Activated naive CD4-positive, alpha-beta T cell treated with anti-CD3 and anti-CD28 coated beads, Interleukin-2, amount 10 ng/mL, durations not matched to agents 7 days and 5 days (primary cell): ENCODE measurements at places on chromosomes 7 and 10.

DNA sequence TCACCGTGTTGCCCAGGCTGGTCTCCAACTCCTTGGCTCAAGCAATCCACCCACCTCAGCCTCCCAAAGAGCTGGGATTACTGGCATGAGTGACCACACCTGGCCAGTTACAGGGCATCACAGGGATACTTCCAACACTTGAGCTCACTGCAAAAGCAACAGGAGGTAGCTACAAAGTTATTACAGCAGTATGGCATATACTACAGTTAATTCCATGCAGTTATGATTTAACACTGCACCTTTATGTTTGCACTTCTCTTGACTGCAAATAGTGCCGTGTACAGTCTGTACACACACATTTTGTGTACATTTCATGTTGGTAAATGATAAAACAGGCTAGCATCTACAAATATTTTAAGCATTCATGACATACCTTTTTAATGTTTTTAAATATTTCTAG is 21.3 kb downstream of the SRPK2 start:
- peaks cover 9% of the 10 kb centered on the region for H3K4me1 ChIP-seq
- H3K4me3 ChIP-seq: no peak overlapping the region
- no peaks in the 10 kb centered on the region for H3K27me3 ChIP-seq
- peaks cover 16% of the 10 kb centered on the region for H3K36me3 ChIP-seq
- no peak for DNase-seq

GRCh38 chr10:24901686-24902399 is 50.6 kb downstream of the PRTFDC1 start:
- H3K4me3 ChIP-seq: no peak overlapping the region
- H3K36me3 ChIP-seq: peaks cover 8% of the 10 kb centered on the region
- DNase-seq: no peak
- H3K27me3 ChIP-seq: no peaks in the 10 kb centered on the region
- no peak overlapping the region for H3K27ac ChIP-seq

- H3K27me3 ChIP-seq: no peaks in the 10 kb centered on the region
- peaks cover 26% of the 10 kb centered on the region for H3K4me1 ChIP-seq
- no peak overlapping the region for H3K27ac ChIP-seq
- DNase-seq: no peak
- peaks cover 17% of the 10 kb centered on the region for H3K36me3 ChIP-seq
Observed at GRCh38 chr7:43723007-43723341, 6.3 kb downstream of the COA1 start.

DNA sequence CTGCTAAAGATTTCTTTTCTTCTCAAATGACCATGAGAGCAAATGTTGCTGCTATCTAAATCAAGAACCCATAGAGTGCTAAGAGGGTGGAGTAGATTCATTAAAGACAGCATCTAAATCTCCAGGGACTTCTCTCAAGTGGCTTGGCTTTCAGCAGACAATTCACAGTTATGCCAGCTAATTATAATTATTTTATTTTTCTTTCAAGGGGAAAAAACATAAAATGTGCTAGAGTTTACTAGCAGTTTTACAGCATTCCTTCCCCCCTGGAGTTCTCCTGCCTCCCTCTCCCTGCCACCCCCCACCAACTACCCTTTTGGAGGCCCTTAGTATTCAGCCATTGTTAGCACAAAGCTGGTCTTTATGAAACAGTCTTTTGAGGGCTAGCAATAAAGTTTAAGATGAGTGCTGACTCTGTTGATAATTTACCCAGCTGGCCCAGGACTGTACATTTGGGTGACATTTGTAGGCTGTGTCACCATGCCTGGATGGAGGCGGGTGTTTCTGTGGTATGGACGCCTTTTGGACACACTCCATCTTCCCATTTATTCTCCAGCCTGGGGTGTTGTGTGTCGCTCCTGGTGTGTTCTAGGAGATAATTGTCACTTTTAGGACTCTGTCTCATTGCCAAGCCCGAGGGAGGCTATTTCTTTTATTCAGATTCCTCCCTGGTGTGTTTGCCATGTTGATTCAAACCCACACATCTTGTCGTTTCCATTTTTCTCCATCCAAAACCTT is 160.2 kb downstream of the CREB5 start:
- H3K4me1 ChIP-seq: no peaks in the 10 kb centered on the region
- H3K27me3 ChIP-seq: no peaks in the 10 kb centered on the region
- H3K27ac ChIP-seq: no peak overlapping the region
- no peak for DNase-seq
- no peaks in the 10 kb centered on the region for H3K36me3 ChIP-seq
- H3K4me3 ChIP-seq: no peak overlapping the region

- H3K27ac ChIP-seq: no peak overlapping the region
- no peaks in the 10 kb centered on the region for H3K27me3 ChIP-seq
- H3K4me1 ChIP-seq: no peaks in the 10 kb centered on the region
- peaks cover 63% of the 10 kb centered on the region for H3K36me3 ChIP-seq
Observed at GRCh38 chr10:5930272-5930671, 40.2 kb downstream of the FBH1 start.

- no peak for DNase-seq
- H3K4me1 ChIP-seq: no peaks in the 10 kb centered on the region
- H3K4me3 ChIP-seq: no peak overlapping the region
- peaks cover 9% of the 10 kb centered on the region for H3K27me3 ChIP-seq
Observed at GRCh38 chr10:45035673-45036072, 35.0 kb downstream of the ZNF22 start.

GRCh38 chr7:18004372-18004771 is 23.3 kb downstream of the PRPS1L1 start:
- H3K4me3 ChIP-seq: no peak overlapping the region
- DNase-seq: no peak
- no peaks in the 10 kb centered on the region for H3K27me3 ChIP-seq
- no peaks in the 10 kb centered on the region for H3K4me1 ChIP-seq
- H3K36me3 ChIP-seq: no peaks in the 10 kb centered on the region
- no peak overlapping the region for H3K27ac ChIP-seq

- no peak overlapping the region for H3K4me3 ChIP-seq
- no peaks in the 10 kb centered on the region for H3K27me3 ChIP-seq
- H3K4me1 ChIP-seq: no peaks in the 10 kb centered on the region
- H3K27ac ChIP-seq: no peak overlapping the region
- no peaks in the 10 kb centered on the region for H3K36me3 ChIP-seq
Observed at GRCh38 chr7:10355816-10356215, 617.9 kb upstream of the PHF14 start.

- H3K27ac ChIP-seq: no peak overlapping the region
- peaks cover 2% of the 10 kb centered on the region for H3K4me1 ChIP-seq
- no peaks in the 10 kb centered on the region for H3K36me3 ChIP-seq
- H3K4me3 ChIP-seq: no peak overlapping the region
- peaks cover 5% of the 10 kb centered on the region for H3K27me3 ChIP-seq
Observed at GRCh38 chr7:50867034-50867356, 84.3 kb upstream of the GRB10 start.

DNA sequence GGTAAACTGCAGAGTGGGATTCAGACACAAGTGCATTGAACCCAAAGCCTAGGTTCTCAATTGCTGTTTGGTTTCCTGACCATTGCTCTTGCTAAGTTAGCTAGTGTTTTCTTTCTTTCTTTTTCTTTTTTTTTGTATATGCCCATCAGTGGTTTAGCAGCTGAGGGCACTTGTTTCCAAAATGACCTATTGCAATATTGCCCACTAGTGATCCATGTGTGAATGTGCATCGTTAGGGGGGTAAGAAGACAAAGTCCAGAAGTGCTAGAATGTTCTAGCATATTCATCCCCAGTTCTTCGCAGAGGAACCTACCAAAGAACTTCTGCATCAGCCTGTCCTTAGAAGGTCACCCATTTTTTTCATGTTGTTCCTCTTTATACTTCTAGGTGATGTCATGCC is 252.8 kb upstream of the GPR26 start:
- no peaks in the 10 kb centered on the region for H3K36me3 ChIP-seq
- no peak overlapping the region for H3K4me3 ChIP-seq
- H3K27me3 ChIP-seq: no peaks in the 10 kb centered on the region
- no peak for DNase-seq

- H3K36me3 ChIP-seq: no peaks in the 10 kb centered on the region
- H3K4me1 ChIP-seq: no peaks in the 10 kb centered on the region
- H3K27ac ChIP-seq: no peak overlapping the region
- no peak for DNase-seq
- no peaks in the 10 kb centered on the region for H3K27me3 ChIP-seq
- H3K4me3 ChIP-seq: no peak overlapping the region
Observed at GRCh38 chr10:117277675-117278074, 36.8 kb downstream of the SLC18A2 start.

- H3K36me3 ChIP-seq: no peaks in the 10 kb centered on the region
- no peak overlapping the region for H3K4me3 ChIP-seq
- H3K27me3 ChIP-seq: peaks cover 14% of the 10 kb centered on the region
- no peaks in the 10 kb centered on the region for H3K4me1 ChIP-seq
- DNase-seq: no peak
- no peak overlapping the region for H3K27ac ChIP-seq
Observed at GRCh38 chr10:114642729-114643128, 15.3 kb downstream of the ABLIM1 start.

DNA sequence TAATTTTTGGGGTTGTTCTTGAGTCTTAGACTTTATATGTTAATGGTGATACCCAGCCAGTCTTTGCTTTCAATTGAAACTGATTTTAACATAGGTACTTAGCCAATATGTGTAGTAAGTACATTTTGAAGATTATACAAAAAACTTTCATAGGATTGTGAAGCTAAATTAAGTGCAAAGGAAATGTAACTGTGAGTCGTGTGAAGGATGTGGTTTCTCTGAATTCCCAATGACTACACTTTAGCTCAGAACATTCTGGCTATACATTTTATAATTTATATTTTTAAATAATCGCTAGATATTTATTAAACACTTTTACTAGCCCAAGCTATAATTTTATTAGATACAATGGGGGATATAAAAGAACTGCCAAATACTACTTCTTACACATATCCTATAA is 359.3 kb downstream of the PCLO start:
- H3K27ac ChIP-seq: no peak overlapping the region
- H3K27me3 ChIP-seq: no peaks in the 10 kb centered on the region
- H3K4me1 ChIP-seq: no peaks in the 10 kb centered on the region
- H3K36me3 ChIP-seq: no peaks in the 10 kb centered on the region

GRCh38 chr10:110764378-110764777 is 107.3 kb upstream of the PDCD4 start:
- no peak overlapping the region for H3K4me3 ChIP-seq
- no peaks in the 10 kb centered on the region for H3K36me3 ChIP-seq
- no peak overlapping the region for H3K27ac ChIP-seq
- H3K27me3 ChIP-seq: peaks cover 4% of the 10 kb centered on the region
- no peak for DNase-seq

DNA sequence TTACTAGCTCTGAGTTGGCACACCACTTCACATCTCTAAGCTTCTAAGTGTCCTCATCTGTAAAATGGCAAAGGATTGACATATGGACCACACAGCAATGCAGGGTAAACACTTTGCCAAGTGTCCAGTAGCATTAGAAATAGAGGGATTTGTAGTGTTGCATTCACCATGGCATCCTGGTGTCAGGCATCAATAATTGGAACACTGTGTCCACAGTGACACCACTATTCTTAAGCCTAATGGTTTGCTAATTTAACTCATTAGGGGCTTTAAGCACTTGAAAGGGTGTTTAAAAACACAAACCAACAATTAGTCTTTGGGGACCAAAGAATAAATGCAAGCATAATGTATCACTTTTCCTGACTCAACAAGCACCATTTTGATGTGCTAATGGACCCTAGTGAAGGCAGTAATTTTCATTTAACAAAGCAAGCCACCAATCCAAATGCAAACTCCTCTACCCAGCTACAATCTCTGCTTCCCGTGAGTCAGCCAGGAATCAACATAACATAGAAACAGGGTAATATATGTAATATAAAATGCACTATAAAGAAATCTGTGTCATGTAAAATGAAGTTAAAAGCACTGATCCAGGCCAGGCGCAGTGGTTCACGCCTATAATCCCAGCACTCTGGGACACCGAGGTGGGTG is 75.9 kb downstream of the FAM204A start:
- H3K36me3 ChIP-seq: no peaks in the 10 kb centered on the region
- H3K4me1 ChIP-seq: no peaks in the 10 kb centered on the region
- H3K4me3 ChIP-seq: no peak overlapping the region
- peaks cover 35% of the 10 kb centered on the region for H3K27me3 ChIP-seq

DNA sequence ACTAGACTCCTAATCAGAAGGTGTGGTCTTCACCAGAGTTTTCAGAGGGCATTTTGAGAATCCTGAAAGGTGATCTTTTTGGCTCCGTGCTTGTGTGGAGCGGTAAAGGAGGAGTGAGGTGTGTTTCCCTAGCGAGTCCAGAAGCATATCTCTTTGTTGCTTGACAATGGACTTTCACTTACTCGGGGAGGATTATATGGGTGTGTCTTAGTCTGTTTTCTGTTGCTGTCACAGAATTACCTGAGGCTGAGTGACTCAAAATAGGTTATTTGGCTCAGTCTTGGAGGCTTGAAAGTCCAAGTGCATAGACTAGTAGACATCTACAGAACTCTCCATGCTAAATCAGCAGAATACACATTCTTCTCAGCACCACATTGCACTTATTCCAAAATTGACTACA is 57.9 kb downstream of the AKR1C4 start:
- no peak for DNase-seq
- no peaks in the 10 kb centered on the region for H3K27me3 ChIP-seq
- no peak overlapping the region for H3K4me3 ChIP-seq
- no peaks in the 10 kb centered on the region for H3K4me1 ChIP-seq

GRCh38 chr10:88920986-88921593 is 31.5 kb downstream of the ACTA2 start:
- H3K36me3 ChIP-seq: peaks cover 60% of the 10 kb centered on the region
- no peaks in the 10 kb centered on the region for H3K4me1 ChIP-seq
- H3K27ac ChIP-seq: no peak overlapping the region
- no peak overlapping the region for H3K4me3 ChIP-seq
- DNase-seq: no peak
